ENCODE measurements at places on chromosomes 12 and 14.

DNA sequence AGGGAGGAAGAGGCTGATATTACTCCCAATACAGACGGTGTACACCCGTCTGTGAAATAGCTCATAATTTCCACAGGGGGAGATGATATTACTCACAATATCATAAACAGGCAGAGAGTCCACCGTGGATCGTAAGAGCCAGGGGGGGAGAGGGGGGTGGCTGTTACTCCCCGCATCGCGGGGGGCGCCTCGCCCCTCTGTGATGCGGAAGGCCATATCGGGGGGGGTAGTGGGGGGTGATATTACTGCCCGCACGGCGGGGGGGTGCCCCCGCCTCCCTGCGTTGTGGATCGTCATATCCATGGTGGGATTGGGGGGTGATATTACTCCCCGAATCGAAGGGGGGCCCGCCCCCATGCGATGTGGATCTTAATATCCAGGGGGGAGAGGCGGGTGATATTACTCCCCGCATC is 91.9 kb downstream of the FRMD6 start:
- DNase-seq = no peak

DNA sequence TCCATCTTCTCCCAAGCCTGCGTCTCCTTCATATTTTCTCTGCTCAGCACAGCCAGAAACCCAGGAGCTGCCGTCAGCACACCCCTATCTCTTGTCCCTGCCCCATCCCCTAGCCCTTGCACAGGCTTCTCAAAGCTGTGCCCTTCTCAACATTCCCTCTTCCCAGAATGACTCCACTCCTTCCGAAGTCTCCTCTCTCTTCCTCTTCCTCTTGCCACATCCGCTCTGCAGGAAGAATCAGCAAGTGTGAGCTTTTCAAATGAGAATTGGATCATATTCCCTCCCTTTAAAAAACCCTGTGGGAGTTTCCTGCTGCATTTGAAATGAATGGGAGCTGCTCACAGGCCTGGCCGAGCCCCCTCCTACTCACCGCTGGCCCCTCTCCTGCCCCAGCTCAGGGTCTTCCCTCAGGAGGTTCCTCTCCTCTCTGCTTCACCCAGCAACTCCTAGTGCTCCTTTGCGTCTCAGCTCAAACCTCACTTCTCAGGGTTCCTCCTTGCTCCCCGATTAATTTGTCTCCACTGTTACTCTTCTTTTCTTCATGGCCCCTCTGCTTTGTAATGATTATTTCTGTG is 528.5 kb upstream of the CCDC196 start:
- DNase-seq = no peak

GRCh38 chr12:116043659-116044535 is 233.6 kb downstream of the MED13L start:
- no peak for DNase-seq

DNA sequence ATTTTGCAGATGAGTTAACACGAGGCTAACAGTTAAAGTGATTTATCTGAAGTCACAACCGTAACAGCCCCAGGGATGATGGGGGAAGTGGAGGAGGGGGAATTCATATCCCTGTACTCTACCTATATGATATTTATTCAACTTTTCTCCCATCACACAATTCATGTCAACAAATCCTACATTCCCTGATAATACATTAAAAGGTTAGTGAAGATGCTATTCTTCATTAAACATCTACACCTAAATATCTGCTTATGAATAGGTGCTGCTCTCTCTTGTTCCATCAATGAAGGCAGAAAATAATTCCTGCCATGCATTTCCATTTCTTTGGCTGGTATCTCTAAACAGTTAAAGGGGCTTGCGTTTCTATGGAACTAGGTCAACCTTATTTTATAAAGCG is 6.8 kb downstream of the YBX3 start:
- DNase-seq = no peak

DNA sequence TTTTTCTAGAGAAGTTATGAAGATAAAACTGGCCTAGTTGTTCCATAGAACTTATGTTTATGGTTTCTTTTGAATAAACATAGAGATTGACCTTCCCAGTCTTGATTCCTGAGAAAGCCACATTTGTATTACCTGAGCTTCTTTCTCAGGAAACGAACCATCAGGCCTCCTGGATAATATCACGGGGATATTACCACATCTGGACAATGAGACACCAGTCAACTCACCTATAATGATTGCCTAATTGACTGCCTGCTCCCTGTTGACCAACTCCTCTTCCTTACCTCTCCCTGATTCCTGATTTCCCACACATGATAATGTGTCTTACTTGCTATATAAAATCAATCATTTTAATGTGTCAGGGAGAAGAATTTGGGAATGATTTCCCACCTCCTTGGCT is 822.7 kb downstream of the LRFN5 start:
- no peak for DNase-seq

GRCh38 chr12:27332714-27333402 is at the start of gene BMAL2:
Gene BMAL2 (plus strand): TSS chr12:27332836. CDS start chr12:27333073, 237 bp downstream.
- DNase-seq = peak; percentile 10

GRCh38 chr14:31229638-31230572 is 22.3 kb upstream of the HECTD1 start:
- peak; percentile 42 for DNase-seq

GRCh38 chr14:93984987-93985410 is 8.6 kb upstream of the ASB2 start:
- no peak for DNase-seq

- no peak for DNase-seq
Measured at GRCh38 chr12:132604151-132604618, 6.2 kb downstream of the LRCOL1 start.

DNA sequence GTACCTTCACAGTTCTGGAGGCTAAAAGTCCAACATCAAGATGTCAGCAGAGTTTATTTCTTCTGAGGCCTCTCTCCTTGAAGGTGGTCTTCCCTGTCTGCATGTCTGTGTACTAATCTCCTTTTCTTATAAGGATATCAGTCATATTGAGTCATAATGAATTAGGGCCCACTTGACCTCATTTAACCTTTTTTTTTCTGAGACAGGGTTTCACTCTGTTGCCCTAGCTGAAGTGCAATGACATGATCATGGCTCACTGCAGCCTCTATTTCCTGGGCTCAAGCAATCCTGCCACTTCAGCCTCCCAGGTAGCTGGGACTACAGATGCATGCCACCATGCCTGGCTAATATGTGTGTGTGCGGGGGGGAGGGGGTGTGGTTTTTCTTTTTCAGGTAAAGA is 41.7 kb downstream of the PPM1H start:
- DNase-seq = no peak

DNA sequence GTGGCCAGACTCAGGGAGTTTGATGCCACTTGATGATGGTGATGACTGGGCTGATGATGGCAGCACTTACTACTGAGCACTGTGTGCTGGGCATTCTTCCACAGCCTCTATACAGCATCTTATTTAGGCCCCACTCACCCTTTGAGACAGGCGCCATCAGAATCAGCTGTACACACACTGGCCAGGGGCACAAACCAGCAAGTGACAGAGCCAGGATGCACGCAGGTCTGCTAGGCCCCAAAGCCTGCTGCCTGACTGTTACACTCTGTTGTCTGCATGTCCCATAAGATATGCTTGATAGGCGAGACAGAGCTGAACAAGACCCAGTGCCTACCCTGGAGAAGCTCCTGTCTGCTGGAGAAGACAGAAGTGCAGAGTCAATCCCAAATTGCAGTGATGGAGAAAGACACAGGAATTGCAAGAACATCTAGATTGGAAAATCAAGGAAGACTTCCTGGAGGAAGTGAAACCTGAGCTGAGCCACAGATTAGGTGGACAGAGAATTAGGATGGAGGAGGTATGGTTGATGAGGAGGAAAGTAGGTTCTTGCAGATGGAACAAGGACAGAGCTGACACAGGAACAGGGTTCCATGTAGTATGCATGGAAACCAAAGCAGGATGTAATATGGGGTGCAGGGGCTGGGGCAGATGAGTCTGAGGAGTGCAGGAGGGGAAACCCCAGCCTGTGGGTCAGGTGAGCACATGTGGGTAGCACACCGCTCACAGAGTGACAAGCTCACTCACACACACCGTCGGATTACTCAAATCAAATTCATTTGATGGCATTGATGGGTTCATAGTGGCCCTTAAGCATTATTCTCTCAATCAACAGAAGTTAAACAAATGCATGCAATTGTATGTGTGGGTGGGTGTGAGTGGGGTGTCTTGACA is 117.3 kb downstream of the BEGAIN start:
- DNase-seq = no peak

DNA sequence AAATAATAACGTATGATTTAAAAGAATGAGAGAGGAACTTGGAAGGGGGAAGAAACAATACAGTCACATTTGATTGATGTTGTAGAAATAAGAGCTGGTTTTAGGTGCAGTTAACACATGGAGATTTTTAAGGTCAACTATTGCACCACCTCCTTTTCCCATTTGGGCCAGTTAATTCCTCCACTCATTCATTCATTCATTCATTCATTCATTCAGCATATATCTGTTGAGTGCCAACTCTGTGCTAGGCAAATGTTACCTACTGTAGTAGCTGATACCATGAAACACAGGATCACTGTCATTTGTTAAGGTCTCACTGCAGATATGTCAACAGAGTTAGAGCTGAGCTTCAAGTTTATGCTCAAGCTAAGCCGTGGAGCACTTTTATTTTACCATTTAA is 115.7 kb upstream of the ARID2 start:
- no peak for DNase-seq

DNA sequence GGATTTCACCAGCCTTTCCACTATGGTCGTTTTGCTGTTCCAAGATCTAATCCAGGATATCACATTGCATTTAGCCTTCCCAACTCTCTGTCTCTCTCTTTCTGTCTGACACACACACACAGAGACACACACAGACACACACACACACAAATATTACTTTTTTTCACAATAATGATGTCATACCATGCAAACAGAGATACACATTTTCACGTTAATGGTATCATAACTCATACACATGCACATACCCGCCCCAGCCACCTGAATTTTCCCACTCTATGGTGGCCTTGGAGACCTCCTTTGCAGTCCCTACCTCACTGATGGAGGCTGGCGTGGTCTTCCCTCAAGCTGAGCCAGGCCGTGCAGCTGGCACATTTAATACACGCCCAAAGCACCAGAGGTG is 7.2 kb upstream of the MYL2 start:
- DNase-seq = no peak

DNA sequence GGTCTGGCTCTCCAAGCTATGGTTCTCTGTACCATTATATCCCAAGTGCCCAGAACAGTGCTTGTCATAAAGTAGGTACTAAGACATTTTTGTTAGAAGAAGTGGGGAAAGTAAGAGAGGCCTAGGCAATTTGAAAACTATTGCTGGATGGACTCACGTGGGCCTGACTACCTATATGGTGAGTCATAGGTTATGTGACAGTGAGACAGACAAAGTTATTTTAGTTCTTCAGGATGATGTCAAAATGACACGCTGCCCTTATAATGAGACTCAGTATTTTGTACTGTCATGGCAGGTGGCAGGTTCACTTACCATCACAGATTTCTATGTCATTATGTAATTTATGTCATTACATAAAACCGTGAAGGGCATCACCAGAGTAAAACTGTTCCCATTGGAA is 53.1 kb downstream of the PARP11 start:
- no peak for DNase-seq

Data from NCI-H510A treated with DMSO at 0.1 percent for 48 hours (cell line).